Activated naive CD8-positive, alpha-beta T cell treated with anti-CD3 and anti-CD28 coated beads, Interleukin-2, amount 50 U/mL, for 24 hours (primary cell): ENCODE measurements at places on chromosomes 11 and 22.

GRCh38 chr11:126123686-126124085 is 61.0 kb upstream of the CDON start:
- DNase-seq, result no peak

DNA sequence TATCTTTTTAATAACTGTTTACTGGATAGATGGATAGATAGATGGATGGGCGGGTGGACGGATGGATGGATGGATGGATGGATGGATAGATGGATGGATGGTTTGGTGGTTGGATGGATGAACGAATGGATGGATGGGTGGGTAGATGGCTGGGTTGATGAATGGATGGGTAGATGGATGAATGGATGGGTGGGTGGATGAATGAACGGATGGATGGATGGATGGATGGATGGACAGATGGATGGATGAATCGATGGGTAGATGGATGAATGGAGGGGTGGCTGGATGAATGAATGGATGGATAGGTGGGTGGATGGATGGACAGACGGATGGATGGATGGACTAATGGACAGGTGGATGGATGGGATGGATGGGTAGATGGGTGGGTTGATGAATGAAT is 13.8 kb upstream of the SLC22A12 start:
- no peak for DNase-seq

DNA sequence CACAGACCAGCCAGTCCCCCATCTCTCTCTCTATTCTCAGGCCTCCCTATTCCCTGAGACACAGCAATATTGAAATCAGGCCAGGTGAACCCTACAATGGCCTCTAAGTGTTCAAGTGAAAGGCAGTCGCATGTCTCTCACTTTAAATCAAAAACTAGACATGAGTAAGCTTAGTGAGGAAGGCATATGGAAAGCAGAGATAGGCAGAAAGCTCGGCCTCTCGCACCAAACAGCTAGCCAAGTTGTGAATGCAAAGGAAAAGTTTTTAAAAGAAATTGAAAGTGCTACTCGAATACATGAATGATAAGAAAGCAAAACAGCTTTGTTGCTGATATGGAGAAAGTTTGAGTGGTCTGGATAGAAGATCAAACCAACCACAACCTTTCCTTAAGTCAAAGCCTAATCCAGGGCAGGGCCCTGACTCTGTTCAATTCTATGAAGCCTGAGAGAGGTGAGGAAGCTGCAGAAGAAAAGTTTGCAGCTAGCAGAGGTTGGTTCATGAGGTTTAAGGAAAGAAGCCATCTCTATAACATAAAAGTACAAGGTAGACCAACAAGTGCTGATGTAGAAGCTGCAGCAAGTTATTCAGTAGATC is 19.8 kb upstream of the MPZL2 start:
- DNase-seq, result no peak

GRCh38 chr11:22884217-22884616 is 23.9 kb upstream of the CCDC179 start:
- DNase-seq, result no peak

DNA sequence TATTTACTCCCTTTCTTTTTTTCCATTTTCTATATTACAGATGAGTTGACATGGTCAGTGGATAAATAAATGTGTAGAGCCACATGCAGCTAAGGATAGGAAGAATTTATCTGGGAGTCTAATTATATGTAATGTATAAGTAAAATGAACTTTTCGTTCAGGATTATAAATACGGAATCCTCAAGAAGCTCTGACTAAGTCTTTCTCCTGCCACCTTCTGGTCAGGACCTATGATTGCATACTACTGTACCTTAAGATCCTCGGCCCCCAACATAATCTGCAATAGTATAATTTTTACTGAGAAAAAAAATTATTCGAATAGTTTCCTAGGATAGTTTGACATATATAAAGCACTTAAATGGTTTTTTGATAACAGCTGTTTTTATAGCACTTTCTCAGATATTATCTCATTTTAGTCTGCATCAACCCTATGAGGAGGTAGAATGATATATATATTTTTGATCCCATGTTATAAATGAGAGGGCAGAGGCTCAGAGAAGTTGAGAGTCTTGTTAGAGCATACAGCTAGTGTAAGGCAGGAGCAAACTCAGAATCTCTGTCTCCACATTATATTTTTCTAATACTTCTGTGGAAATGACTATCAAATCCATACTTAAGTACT is 36.1 kb downstream of the CCDC90B start:
- DNase-seq, result no peak

- peak; percentile 8 for DNase-seq
Observed at GRCh38 chr11:71543866-71544265, 4.4 kb upstream of the KRTAP5-9 start.

GRCh38 chr11:128311742-128312719 is 275.3 kb downstream of the ETS1 start:
- DNase-seq, result no peak

GRCh38 chr22:23067691-23068090 is 2.6 kb upstream of the GNAZ start:
- DNase-seq, result no peak

DNA sequence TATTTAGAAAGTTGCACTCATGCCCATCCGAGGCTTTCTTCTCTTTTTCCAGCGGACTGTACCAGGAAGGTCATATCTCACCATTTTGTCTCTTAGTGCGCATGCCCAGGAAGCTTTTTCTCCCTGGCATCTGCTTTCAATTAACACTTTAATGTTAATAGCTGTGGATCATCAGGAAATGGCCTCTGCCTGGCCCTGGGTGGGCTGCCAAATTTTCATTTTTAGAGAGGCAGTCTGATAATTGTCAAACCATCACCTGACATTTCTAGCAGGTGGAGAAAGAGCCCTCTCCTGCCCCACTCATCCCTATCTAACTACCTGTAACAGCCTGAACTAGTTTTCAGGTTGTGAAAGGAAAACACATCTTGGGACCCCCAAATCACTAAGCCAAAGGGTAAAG is 257.4 kb upstream of the LRRC4C start:
- no peak for DNase-seq
